ENCODE measurements at places on chromosomes 16 and 17.
A peak's percentile ranks its signal among the peaks of the same experiment; 100 is the strongest.

GRCh38 chr16:1631931-1632637, 19.9 kb downstream of the CRAMP1 start:
- DNase-seq, result no peak

GRCh38 chr16:70703041-70703834, 17.4 kb upstream of the MTSS2 start:
- no peak for DNase-seq

GRCh38 chr16:4913130-4913773, 23.7 kb downstream of the PPL start:
- DNase-seq, result no peak

DNA sequence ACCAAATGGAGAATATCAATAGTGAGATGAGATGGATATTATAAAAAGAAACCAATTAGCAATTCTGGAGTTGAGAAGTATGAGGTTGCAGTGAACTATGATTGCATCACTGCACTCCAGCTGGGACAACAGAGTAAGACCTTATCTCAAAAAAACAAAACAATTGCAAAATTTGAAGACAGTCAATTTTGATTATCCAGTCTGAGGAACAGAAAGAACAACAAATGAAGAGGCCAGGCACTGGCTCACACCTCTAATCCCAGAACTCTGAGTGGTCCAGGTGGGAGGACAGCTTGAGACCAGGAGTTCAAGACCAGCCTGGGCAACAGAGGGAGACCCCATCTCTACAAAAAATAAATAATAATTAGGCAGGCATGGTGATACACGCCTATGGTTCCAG, 35.0 kb downstream of the USP32 start:
- DNase-seq, result no peak

DNA sequence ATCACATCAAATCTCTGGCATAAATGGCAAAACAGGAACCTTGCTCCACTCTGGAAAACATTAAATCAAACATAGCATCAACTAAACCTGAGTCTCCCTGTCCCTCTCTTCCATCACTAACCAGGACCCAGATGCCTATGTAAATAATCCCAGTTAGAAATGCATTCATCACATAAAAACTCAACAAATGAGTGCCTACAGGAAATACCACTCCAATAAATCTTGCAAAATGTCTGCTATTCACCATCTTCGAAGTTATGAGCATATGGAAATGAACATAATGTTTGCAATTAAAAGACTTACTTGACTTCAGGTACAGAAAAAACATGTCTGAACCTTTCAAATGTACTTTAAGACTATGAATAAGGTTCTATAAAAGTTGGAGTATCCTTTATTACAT, 425.0 kb downstream of the CDH11 start:
- DNase-seq, result no peak

DNA sequence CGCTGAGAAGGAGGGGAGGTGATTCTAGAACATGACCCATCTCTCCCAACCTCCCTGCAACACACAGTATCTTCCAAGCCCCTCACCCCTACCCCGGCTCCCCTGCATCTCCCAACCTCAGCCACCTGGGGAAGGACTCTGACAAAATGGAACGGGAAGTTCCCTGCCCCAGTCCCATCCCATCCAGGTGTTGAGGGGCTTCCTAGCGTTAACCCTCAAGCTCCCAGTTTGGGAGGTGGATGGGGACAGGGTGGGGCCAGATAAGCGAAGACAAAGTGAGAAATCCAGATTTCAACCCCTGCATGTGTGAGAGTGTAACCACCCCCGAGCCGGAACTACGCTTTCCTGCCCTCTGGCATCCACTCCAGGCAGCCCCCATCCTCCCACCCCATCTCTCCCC, 1.8 kb downstream of the ZSCAN10 start:
- no peak for DNase-seq

GRCh38 chr17:10251212-10251948, 53.0 kb upstream of the GAS7 start:
- no peak for DNase-seq

- DNase-seq, result no peak
Observed at GRCh38 chr17:74677558-74678466, 34.9 kb downstream of the CD300LF start.

GRCh38 chr16:89453501-89454321, 36.6 kb downstream of the ANKRD11 start:
- DNase-seq, result no peak

GRCh38 chr17:16919663-16920627, 52.0 kb downstream of the TNFRSF13B start:
- no peak for DNase-seq

DNA sequence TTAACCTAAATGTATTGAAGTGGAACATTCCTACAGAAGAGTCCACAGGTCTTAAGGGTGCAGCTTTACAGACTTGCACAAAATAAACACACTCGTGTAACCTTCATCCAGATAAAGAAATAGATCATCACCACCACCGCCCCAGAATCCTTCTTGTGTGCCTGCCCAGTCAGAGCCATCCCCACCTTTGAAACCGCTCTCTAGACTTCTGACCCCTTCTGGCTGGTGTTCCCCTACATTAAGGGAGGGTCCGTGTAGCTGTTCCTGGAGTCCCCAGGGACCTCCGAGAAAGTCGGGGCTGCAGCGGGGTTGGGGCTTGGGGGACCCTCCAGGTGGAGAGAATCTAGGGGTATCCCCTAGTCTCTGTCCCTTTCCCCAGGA, 9.4 kb downstream of the TBX4 start:
- DNase-seq, result no peak

DNA sequence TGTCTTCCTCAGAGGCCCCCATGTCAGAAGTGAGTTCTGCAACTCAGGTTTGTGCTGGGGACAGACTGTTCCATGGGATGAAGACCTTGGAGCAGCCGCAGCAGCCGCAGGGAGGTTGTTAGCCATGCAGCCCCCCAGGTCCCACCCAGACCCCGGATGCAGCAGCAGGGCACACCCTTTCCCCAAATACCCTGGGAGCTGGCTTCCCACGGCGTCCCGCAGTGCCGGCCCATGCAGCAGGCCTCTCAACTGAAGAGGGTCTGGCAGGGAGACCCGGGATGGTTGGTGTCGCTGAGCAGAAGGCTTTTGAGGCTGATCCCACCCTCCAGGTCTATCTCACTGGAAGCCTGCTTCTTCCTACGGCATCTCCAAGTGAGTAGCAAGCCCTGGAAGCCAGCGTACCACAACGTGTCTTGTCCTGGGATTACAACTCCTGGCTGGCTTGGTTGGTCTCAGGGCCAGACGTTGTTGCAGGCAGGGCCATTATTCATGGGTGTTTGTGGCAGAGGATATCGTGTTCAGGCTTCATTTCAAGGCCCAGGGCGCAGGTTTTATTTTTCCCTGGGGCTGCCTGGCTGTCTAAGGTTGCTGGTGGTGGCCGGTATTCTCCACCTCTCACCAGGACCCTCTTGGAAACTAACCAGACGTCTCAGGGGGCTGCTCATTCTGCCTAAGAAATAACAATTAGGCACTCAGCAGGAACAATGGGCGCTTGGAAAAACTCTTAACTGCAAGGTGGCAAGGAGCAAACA, 223.2 kb downstream of the C16orf95 start:
- no peak for DNase-seq

DNA sequence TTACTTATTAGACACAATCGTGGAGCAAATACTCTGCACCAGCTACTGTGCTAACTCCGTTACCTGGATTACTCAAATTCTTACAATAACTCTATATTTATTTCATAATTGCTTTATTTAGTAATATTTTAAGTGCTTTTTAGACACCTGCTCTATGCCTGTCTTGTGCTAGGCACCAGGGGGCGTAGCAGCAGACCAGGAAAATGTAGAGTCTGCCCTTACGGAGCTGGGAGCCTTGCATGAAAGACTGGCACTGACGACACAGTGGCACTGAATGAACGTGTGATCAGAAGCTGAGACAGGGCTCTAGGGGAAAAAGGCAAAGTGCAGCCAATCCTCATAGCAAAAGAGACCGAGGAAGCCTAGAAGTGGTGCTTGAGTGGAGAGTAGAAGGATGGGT, 486.5 kb downstream of the CDH13 start:
- DNase-seq, result no peak

DNA sequence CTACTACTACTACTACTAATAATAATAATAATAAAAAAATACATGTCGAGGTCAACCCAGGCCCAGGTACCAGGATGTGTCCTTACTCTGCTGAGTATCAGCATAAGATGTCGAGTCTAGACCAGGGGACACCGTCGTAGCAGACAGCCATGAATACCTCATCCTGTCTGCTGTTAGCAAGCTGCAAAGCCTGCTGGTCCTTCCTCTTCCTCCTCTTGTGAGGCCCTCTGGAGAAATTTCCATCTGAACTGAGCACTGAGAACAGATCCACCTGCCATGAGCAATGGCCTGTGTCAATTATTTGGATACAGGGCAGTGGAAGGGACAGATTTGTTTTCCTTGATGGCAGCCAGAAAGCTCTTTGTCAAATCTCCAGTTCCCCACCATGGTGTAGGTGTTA, 168.5 kb downstream of the XYLT1 start:
- no peak for DNase-seq

DNA sequence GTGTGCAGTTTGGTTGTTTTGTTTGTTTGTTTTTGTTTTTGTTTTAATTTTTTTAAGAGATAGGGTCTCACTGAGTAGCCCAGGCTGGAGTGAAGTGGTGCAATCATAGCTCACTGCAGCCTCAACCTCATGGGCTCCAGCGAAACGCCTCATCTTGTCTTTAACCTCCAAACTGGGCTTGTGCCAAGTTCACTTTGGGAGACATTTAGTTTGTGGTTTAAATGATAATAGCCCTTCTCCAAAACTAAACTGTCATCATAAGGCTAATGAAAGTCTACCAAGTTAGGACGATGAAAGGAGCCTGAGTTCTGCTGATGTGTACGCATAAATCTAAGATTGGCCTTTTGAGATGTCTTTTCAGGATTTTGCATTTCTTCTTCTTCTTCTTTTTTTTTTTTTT, 6.5 kb upstream of the CARD14 start:
- DNase-seq, result no peak

- DNase-seq, result peak; percentile 53
Observed at GRCh38 chr17:48612854-48613691, 2.0 kb downstream of the HOXB8 start.

- no peak for DNase-seq
Observed at GRCh38 chr16:57514791-57515600, 21.4 kb downstream of the CCDC102A start.

- no peak for DNase-seq
Observed at GRCh38 chr17:71909155-71909554, 211.7 kb upstream of the SOX9 start.

DNA sequence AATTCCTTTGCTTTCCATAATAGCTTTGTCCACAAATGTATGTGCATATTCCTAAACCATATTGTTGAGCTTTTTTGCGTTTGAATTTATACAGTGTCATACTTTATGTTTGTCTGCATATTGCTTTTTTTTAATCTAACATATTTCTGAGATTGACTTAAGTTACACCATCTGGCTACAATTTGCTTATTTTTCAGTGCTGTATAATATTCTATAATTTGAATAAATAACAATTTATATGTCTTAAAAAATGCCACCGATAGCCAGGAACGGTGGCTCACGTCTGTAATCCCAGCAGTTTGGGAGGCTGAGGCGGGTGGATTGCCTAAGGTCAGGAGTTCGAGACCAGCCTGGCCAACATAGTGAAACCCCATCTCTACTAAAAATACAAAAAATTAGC, 1.5 kb upstream of the PIMREG start:
- no peak for DNase-seq

- DNase-seq, result no peak
Observed at GRCh38 chr17:56700919-56701420, 107.5 kb downstream of the NOG start.

GRCh38 chr16:75252946-75253911, 1.8 kb upstream of the BCAR1 start:
- DNase-seq, result no peak

DNA sequence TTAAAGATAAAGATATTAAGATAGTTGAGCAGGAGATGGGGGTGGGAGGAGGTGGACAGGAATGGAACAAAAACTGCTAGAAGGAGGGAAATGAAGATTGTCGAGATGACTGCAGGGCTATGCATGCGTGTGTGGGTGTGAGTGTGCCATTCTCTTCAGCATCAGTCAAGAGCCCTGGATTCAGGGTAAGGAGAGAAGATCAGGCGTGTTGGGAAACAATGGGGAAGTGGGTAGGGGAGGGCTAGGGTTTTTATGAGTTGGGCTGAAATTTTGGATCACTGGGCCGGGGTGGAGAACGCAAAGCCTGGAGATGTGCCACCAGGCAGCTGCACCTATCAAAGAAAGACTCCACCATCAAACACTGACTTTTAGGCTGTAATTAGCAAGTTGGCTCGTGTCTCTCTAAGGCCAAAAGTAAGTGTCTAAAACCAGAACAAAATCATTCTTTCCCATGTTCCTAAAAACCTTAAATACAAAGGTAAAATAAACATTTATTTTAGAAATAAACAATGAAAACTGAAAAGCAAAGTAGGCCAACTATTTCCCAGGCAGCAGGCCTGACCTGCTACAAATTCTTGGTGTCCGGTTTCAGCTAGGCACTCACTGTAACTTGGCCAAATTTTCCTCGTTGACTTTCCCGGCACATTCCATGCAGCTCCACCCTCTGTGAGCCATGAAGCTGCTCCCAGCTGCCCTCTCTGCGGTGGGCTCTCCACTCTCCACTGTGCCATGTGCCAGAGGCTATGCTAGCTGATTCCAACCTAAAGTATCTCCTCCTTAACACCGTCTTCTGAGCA, 4.2 kb downstream of the CDRT4 start:
- DNase-seq, result no peak

DNA sequence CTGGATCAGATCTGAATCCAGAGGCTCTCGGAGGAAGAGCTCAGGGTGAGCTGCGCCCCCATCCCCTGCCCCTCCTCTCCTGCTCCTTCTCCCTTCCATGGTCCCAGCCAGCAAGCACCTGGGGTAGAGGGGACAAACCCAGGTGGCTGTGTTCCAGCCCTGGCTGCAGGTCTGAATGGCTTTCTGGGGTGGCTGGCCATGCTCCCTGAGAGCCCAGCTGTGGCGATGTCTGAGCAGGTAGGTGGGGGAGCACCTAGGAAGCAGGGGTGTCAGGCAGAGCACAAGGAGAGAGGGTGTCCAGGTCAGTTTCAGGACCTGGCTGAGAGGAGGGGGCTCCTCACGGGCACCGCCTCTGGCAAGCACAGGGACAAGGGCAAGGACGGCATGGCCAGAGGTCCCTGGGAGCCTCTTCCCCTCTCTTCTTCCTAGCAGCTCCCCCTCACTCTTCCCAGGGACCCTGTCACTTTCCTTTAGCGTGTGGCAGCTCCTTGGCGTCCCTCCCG, 310.0 kb downstream of the SEC14L1 start:
- no peak for DNase-seq

GRCh38 chr16:59212492-59213024, 478.4 kb upstream of the GOT2 start:
- no peak for DNase-seq

- DNase-seq, result no peak
Observed at GRCh38 chr17:34252444-34253138, 2.5 kb upstream of the CCL2 start.

GRCh38 chr16:53625221-53625620, 78.4 kb downstream of the RPGRIP1L start:
- no peak for DNase-seq

GRCh38 chr17:66667491-66668030, 167.4 kb upstream of the CACNG5 start:
- peak; percentile 77 for DNase-seq

- DNase-seq, result no peak
Observed at GRCh38 chr17:81646869-81647600, 9.3 kb downstream of the PDE6G start.

- DNase-seq, result no peak
Observed at GRCh38 chr16:13528691-13529090, 391.3 kb upstream of the ERCC4 start.

Data from stimulated activated CD4-positive, alpha-beta T cell treated with anti-CD3 and anti-CD28 coated beads, Interleukin-4, amount 100 ng/mL, for 24 hours (primary cell).